A549 treated with CpdA at 1 μM for 4 hours (cell line): ENCODE measurements at places on chromosomes 6 and 20. TPM values are rescaled to one million over a fixed set of nuclear protein-coding genes. Genes with fewer than 3 reads are reported as not detected.

The TRIM27 gene
- total RNA-seq = 36.1 to 48.9 TPM (median 46.7 TPM) in 5 replicates

The ZBTB24 gene
- 3.8 to 4.6 TPM (median 4.2 TPM) in 5 replicates for total RNA-seq

The RBPJL gene
- not detected in 5 replicates for total RNA-seq

The HDGFL1 gene
- total RNA-seq = not detected in 5 replicates

The TMEM74B gene
- total RNA-seq = 2.6 to 4.4 TPM (median 4.1 TPM) in 5 replicates

The C6orf141 gene
- total RNA-seq = 23.6 to 30.5 TPM (median 25.8 TPM) in 5 replicates

The RNF5 gene
- 33.1 to 47.7 TPM (median 45.2 TPM) in 5 replicates for total RNA-seq

The CLDN20 gene
- not detected in 5 replicates for total RNA-seq

The JPH2 gene
- 0.58 to 0.99 TPM (median 0.83 TPM) in 5 replicates for total RNA-seq

The PRR18 gene
- 0.11 to 0.25 TPM (median 0.17 TPM) in 5 replicates for total RNA-seq

The PTCRA gene
- not detected in 5 replicates for total RNA-seq

The NDRG3 gene
- 20.4 to 23.8 TPM (median 22.1 TPM) in 5 replicates for total RNA-seq

The SNPH gene
- total RNA-seq = 4.0 to 5.6 TPM (median 4.5 TPM) in 5 replicates

The SFTA2 gene
- not detected in 5 replicates for total RNA-seq

The CASS4 gene
- total RNA-seq = 0.03 to 0.09 TPM (median 0.08 TPM) in 3 of 5 replicates, not detected in the others

The R3HDML gene
- 0.09 to 0.62 TPM (median 0.44 TPM) in 4 of 5 replicates, not detected in the other for total RNA-seq

The NHLRC1 gene
- total RNA-seq = 1.5 to 2.2 TPM (median 1.8 TPM) in 5 replicates

The PNLDC1 gene
- total RNA-seq = 0.11 TPM in 1 of 5 replicates, not detected in the others

The LY6G5C gene
- total RNA-seq = 0.51 to 2.4 TPM (median 1.4 TPM) in 5 replicates

The PPP1R14C gene
- 0.67 to 0.83 TPM (median 0.79 TPM) in 5 replicates for total RNA-seq

The DAAM2 gene
- 0.01 to 0.06 TPM in 2 of 5 replicates, not detected in the others for total RNA-seq

The PDE7B gene
- total RNA-seq = 1.2 to 2.2 TPM (median 1.6 TPM) in 5 replicates

The NKAIN4 gene
- total RNA-seq = 6.3 to 10.3 TPM (median 6.7 TPM) in 5 replicates

The FILIP1 gene
- 0.20 to 0.48 TPM (median 0.32 TPM) in 5 replicates for total RNA-seq

The ETV7 gene
- 0.10 to 0.33 TPM (median 0.14 TPM) in 4 of 5 replicates, not detected in the other for total RNA-seq

The APMAP gene
- 145 to 165 TPM (median 161 TPM) in 5 replicates for total RNA-seq

The PAQR8 gene
- total RNA-seq = 0.49 to 1.1 TPM (median 0.89 TPM) in 5 replicates

The BPIFB4 gene
- not detected in 5 replicates for total RNA-seq

The AIF1 gene
- total RNA-seq = not detected in 5 replicates

The FOXQ1 gene
- total RNA-seq = 1.8 to 4.8 TPM (median 4.0 TPM) in 5 replicates

The PACSIN1 gene
- 0.04 to 0.05 TPM (median 0.05 TPM) in 3 of 5 replicates, not detected in the others for total RNA-seq

The MARCKS gene
- total RNA-seq = 15.6 to 26.2 TPM (median 20.5 TPM) in 5 replicates

The CTSZ gene
- total RNA-seq = 139 to 187 TPM (median 184 TPM) in 5 replicates

The REM1 gene
- 0.09 to 0.13 TPM (median 0.10 TPM) in 3 of 5 replicates, not detected in the others for total RNA-seq

The RPS6KA2 gene
- 0.05 to 0.34 TPM (median 0.21 TPM) in 5 replicates for total RNA-seq

The TRERF1 gene
- total RNA-seq = 6.8 to 8.8 TPM (median 8.0 TPM) in 5 replicates

The BHLHE23 gene
- total RNA-seq = not detected in 5 replicates

The IMPG1 gene
- total RNA-seq = not detected in 5 replicates
